Lung (tissue), 17 donors: ENCODE measurements at places on chromosomes 6 and 20.

DNA sequence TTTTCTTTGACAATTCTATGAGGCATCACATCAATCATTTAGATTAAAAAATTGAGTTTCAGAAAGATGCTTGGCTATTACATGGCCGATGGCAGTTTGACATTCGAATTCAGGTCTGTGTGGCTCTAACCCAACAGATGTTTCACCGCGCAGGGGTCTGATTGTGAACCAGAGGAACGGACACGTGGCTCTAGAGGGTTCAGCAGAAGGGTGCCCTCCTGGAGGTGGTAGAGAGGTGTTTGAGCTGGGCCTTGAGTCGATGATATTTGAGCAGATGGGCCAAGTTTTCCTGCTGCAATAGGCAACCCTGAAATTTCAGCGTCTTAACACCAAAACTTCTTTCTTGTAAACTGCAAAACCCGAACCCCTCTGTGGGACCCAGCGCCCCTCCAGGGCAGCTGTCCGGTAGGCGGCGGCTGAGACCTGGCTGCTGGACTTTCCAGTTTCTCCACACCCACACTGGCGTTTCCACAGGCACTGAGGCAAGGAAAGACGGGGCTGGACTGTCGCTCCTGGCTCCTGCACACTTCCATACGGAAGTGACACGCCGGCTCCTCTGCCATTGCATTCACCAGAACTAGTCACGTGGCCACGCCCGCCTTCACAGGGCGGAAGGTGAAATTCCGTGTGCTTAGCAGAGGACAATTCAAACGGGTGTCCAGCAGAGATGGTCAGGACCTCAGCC, 11.3 kb upstream of the AFDN start:
- H3K36me3 ChIP-seq, result no peaks in the 10 kb centered on the region
- DNase-seq, result no peak
- peaks cover 4% of the 10 kb centered on the region for H3K4me1 ChIP-seq
- no peak overlapping the region for H3K4me3 ChIP-seq

- H3K27ac ChIP-seq, result no peak overlapping the region
- peaks cover 3% of the 10 kb centered on the region for H3K27me3 ChIP-seq
- no peaks in the 10 kb centered on the region for H3K4me1 ChIP-seq
- H3K4me3 ChIP-seq, result no peak overlapping the region
These were observed 357.2 kb upstream of the SULF2 start for GRCh38 chr20:48142516-48142773.

GRCh38 chr20:37991908-37992307, 41.3 kb downstream of the TTI1 start:
- no peak for DNase-seq
- no peaks in the 10 kb centered on the region for H3K27me3 ChIP-seq
- no peak overlapping the region for H3K27ac ChIP-seq
- peaks cover 50% of the 10 kb centered on the region for H3K4me1 ChIP-seq
- no peak overlapping the region for H3K4me3 ChIP-seq

DNA sequence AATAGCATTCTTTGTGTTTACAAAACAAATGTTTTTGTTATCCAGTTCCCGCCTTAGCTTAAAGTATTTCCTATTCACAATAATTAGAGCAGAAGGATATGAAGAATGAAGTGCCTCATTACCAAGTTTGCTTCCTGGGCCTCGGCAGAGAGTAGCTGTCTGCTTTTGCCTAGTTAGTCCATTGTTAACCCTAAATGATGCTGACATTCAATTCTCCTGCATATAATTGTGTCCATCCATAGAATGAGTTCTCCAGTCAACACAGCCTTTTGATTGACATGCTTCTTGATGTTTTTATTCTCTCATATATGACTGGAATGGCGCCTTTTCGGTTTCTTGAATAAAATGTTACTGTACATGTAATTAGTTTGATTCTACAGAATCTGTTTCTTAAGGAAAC, 100.9 kb downstream of the MYB start:
- DNase-seq, result no peak
- no peaks in the 10 kb centered on the region for H3K36me3 ChIP-seq
- no peak overlapping the region for H3K27ac ChIP-seq
- no peaks in the 10 kb centered on the region for H3K4me1 ChIP-seq
- no peak overlapping the region for H3K4me3 ChIP-seq
- H3K27me3 ChIP-seq, result no peaks in the 10 kb centered on the region

DNA sequence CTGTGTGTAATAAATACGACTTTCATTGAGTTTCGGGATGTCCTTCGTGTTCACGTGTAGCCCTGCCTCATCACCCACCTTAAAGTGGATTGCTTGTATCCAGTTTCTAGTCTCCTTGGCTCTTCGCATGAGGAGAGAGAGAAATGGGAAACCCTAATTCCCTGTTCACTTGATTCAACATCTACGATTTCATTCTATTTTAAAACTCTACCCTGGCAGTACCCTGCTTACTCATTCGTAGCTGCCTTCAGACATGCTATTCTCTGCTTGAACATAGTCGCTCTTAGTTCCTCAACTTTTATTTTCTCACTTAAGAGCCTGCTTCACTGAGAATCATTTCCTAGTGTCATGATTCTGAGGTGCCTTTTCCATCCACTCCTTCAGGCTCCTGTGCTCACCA, 163.6 kb downstream of the EYA4 start:
- H3K36me3 ChIP-seq, result no peaks in the 10 kb centered on the region
- H3K4me1 ChIP-seq, result no peaks in the 10 kb centered on the region
- H3K27ac ChIP-seq, result no peak overlapping the region
- no peak for DNase-seq

DNA sequence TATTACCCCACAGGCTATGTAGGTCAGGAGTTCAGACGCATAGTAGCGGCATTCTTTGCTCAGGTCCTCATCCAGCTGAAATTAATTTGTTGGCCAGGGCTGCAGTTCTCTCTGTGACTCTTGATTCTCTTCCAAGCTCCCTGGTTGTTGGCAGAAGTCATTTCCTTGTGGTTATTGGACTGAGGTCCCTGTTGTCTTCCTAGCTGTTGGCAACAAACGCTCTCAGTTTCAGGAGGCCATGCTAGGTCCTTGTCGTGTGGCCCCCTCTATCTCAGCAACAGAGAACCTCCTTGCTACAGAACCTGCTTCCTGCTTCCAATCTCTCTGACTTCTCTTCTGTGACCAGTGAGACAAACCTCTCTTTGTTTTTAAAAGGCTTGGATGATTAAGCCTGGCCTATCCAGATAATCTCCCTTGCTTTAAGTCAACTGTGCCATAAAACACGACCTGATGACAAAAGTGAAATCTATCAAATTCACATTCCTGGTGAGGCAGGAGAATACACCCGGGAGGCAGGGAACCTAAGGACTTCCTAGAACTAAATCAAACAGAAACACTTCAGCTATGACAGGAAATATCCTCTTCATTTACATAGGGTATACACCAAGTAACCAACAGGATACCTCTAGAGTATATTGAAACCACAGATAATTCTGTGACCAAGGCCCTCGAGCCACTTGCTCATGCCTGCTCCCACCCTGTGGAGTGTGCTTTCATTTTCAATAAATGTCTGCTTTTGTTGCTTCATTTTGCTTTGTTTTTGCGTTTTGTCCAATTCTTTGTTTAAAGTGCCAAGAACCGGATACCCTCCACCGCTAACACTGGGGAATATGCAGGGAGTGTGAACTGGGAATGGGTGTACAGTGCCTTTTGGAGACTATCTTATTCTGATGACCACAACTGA, 196.0 kb downstream of the BTBD3 start:
- H3K36me3 ChIP-seq, result no peaks in the 10 kb centered on the region
- DNase-seq, result peak; percentile 31
- no peaks in the 10 kb centered on the region for H3K27me3 ChIP-seq
- H3K4me1 ChIP-seq, result no peaks in the 10 kb centered on the region
- H3K4me3 ChIP-seq, result no peak overlapping the region

- no peak overlapping the region for H3K27ac ChIP-seq
- H3K4me1 ChIP-seq, result peaks cover 2% of the 10 kb centered on the region
- no peak for DNase-seq
- no peaks in the 10 kb centered on the region for H3K27me3 ChIP-seq
These were observed 8.0 kb downstream of the PNISR start for GRCh38 chr6:99416892-99417767.

- DNase-seq, result no peak
- no peak overlapping the region for H3K4me3 ChIP-seq
- H3K4me1 ChIP-seq, result no peaks in the 10 kb centered on the region
These were observed 87.8 kb downstream of the GMDS start for GRCh38 chr6:2157441-2158127.

DNA sequence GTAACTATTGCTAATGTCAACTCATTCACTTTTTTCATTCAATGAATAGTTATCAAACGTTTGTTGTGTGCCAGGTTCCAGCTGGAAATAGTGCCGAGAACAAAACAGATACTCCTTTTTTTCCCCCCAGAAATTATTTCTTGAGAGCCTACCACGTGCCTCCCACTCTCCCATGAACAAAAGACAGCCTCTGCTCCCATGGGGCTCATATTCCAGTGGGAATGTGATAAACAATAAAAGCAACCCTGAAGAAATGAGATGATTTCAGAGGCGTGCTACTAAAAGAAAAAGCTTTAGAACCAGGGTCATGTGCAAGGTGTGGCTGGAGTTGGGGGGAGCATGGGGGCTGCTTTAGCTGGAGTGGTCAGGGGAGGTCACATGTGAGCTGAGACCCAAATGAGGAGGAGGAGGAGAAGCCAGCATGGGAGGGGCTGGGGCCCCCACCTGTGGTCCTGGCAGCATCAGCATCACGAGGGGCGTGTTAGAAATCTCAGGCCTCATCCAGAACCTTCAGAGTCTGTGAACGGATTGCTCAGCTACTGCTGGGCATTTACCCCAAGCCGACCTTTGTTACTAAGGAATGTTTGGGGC, 157.4 kb downstream of the EYA2 start:
- H3K27ac ChIP-seq, result no peak overlapping the region
- H3K27me3 ChIP-seq, result no peaks in the 10 kb centered on the region
- DNase-seq, result no peak
- no peak overlapping the region for H3K4me3 ChIP-seq
- no peaks in the 10 kb centered on the region for H3K4me1 ChIP-seq
- H3K36me3 ChIP-seq, result no peaks in the 10 kb centered on the region

DNA sequence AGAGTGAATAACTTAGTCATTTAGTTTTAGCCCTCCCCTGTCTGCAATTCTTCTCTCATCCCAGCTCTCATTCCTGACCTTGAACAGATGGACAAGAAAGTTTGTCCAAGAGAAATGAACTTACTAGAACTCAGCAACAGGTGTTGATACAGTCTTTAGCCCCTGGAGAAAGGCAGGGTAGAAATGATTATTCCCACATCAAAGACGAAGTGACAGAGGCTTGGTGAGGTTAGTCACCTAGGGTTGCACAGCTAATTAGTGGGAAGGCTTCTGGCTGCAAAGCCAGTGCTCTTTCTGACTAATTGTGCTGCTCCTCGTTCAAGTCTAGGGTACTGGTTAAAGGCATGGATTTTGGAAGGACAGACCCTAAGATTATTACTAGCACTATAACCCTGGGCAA, 4.5 kb downstream of the ZDHHC14 start:
- H3K36me3 ChIP-seq, result peaks cover 8% of the 10 kb centered on the region
- H3K27me3 ChIP-seq, result no peaks in the 10 kb centered on the region
- no peak overlapping the region for H3K27ac ChIP-seq
- peaks cover 17% of the 10 kb centered on the region for H3K4me1 ChIP-seq
- no peak for DNase-seq

DNA sequence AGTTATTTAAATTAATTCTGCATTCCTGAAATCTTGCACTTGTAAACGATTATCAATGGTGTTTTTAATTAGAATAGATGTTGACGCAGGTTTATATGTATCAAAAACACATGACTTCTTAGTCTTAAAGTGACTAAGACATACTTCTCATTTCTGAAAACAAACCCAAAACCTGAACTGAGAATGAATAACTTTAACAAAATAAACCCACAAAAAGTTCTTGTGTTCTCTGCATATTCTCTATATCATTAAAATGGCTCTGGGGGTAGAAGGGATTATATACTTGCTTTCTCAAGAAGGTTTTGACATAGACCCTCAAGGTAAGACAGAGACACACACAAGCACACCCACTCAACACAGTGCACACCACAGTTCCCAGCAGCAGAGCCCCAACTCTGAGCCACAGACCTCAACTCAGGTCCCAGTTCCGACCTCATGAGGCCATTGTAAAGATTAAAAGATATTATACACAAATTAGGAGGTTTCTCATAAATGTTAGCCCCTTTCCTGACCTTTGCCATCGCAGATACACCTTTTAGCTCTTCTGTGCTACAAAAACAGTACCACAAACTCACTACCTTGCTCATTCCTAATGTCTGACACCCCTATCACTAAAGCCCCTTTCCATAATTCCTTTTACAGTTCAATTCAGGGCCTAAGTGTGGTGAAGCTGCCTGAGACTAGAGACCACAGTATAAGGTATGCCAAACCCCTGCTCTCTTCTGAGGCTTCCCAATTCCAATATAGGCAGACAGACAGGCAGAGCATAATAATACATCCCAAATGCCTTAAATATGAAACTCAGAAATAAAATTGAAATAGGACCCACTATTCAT, 267.8 kb downstream of the PTPRK start:
- H3K4me3 ChIP-seq, result no peak overlapping the region
- H3K27me3 ChIP-seq, result no peaks in the 10 kb centered on the region
- no peak overlapping the region for H3K27ac ChIP-seq
- no peak for DNase-seq
- no peaks in the 10 kb centered on the region for H3K4me1 ChIP-seq

- H3K4me1 ChIP-seq, result peaks cover 5% of the 10 kb centered on the region
- no peak overlapping the region for H3K4me3 ChIP-seq
- no peak overlapping the region for H3K27ac ChIP-seq
These were observed 15.5 kb downstream of the TXNDC5 start for GRCh38 chr6:7895125-7895423.

DNA sequence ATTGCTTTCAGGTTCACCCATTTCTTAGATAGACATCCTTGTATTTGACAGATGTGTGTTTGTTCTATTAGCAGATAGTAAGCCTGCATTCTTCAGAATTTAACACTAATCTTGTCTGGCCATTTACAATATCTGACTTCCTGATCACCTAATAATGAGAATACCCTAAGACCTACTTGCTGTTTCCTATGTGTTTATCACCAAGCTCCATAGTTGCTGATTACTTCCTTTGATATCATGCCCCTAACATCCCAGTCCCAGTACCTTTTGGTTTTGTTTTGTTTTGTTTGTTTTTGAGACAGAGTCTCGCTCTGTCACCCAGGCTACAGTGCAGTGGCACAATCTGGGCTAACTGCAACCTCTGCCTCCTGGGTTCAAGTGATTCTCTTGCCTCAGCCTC, 143.6 kb upstream of the DST start:
- no peaks in the 10 kb centered on the region for H3K36me3 ChIP-seq
- H3K27ac ChIP-seq, result no peak overlapping the region
- no peak for DNase-seq
- no peak overlapping the region for H3K4me3 ChIP-seq

GRCh38 chr6:21708320-21708580, 114.7 kb downstream of the SOX4 start:
- H3K27ac ChIP-seq, result no peak overlapping the region
- DNase-seq, result no peak
- no peaks in the 10 kb centered on the region for H3K4me1 ChIP-seq
- no peak overlapping the region for H3K4me3 ChIP-seq
- no peaks in the 10 kb centered on the region for H3K27me3 ChIP-seq
- no peaks in the 10 kb centered on the region for H3K36me3 ChIP-seq
